ENCODE measurements at places on chromosomes 2 and 18.

- DNase-seq: no peak
Observed at GRCh38 chr2:235382601-235383000, 111.2 kb upstream of the AGAP1 start.

DNA sequence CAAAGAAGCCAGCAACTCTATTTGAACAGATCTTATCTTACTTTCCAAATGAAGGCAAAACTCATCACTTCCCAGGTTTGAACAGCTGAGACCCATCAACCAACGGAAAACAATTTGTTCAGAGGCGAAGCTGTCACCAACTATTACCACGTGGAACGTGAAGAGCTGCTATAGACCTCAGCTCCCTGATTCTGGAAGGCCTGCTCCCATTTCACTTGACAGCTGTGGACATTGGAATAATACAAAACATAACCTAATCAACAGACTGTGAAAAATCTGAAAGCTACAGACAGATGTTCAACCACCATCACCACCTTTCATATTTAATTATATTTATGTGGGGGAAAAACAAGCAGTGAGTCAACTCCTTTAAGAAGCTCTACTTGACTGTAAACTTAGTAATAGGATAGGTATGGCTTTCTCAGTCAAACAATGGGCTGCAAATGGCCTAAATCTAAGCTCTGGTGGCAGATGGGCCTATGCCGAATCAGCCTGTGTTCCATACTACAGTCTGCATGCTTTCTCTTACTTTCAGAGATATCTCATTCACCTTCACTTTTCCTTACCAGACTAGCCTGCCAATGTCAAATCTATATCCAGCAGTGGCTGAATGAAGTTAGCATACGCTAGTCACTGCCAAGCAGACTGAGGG is 896.4 kb downstream of the TDRD15 start:
- DNase-seq: no peak

DNA sequence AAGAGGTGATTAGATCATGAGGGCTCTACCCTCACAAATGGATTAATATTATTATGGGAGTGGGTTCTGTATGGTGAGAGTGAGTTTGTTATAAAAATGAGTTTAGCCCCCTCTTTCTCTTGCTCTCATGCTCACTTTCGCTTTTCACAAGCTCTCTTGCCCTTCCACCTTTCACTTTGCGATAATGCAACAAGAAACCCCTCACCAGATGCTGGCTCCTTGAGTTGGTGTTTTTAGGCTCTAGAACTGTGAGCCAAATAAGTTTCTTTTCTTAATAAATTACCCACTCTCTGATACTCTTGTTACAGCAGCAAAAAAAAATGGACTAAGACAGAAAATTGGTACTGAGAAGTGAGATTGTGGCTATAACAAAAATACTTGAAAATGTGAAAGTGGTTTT is 106.5 kb downstream of the EHBP1 start:
- no peak for DNase-seq

DNA sequence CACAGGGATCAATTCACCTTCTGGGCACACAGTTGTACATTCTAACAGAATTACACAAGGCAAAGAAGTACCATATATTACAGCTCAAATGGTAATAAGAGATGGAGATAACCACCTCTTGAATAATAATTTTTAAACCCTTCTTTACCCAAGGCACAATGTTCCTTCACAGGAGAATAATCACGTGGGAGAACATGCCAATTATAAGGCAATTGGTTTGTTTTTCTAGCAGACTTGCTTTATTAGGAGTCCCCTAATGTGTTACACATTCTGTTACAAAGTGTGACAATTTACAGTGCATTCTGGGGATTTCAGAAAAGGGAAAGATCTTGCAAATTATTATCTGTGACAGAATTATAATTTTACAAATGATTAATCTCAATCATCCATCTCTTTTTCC is 380.3 kb downstream of the RND3 start:
- no peak for DNase-seq

- no peak for DNase-seq
Observed at GRCh38 chr18:919078-919477, 14.4 kb downstream of the ADCYAP1 start.
